Fibroblast of pulmonary artery (primary cell): ENCODE measurements at places on chromosomes 12 and 14.

DNA sequence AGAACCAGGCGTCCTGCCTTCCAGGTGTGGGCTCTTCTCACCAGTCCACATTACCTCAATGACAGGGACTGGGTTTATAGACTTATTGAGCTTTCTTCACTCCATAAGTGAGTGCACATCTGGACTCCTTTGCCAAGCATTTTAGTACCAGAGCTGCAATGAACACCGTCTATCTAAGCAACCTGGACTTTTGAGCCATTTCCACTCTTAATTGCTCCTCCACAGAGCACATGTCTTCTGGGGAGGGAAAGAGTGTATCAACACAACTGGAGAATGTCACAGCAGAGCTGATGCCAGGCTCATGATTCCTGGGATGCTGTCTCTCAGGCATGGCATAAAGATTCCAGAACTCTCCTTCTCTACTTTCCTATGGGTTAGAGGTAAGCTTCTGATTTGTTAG is 43.0 kb upstream of the BDKRB2 start:
- DNase-seq = no peak

DNA sequence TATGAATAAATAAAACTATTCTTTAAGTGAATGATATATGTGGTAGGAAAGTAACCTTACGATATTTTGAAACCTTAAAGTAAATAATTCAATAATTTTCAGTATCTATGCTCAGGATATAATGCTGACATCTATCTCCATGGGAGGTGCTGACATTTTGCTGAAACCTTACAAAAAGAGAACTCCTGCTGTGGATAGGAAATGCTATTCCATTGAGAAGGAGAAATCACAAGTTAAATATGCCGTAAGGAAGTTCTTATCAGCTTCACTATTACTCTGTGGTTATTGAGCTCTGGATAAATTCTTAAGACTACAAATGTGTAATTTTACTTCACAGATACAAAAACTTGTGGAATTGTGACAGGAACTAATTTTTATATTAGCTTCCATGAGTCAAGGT is 722.1 kb downstream of the TMTC2 start:
- DNase-seq = no peak

- DNase-seq = no peak
Observed at GRCh38 chr12:38961683-38962082, 56.3 kb upstream of the CPNE8 start.

GRCh38 chr14:81819344-81819743 is 285.7 kb upstream of the SEL1L start:
- no peak for DNase-seq

- peak; percentile 98 for DNase-seq
Observed at GRCh38 chr14:65412032-65412846, at the start of gene FUT8. TSS of gene FUT8 (plus strand) at chr14:65412730. CDS start at chr14:65561564, 148,834 bp downstream.

- no peak for DNase-seq
Observed at GRCh38 chr12:25101092-25101445, 93.9 kb downstream of the DNAI7 start.

DNA sequence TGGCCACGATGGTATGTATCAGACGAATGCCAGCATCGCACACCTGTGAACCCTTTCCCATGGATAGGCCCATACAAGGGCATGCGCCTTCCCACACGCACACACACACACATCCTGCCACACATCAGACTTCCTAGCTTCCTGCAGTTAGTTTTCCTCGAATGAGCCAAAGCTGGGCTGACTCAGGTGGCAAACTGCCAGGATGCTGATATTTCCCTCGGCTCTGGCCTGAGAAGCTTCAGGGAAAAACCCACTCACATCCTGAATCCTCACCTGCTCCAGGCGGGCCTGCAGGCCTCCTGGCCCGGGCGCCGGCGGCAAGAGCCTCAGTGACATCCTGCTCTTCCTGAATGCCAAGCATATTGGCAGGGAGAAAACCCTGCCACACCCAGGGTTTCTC is 22.4 kb downstream of the CALM1 start:
- DNase-seq = peak; percentile 98

- peak; percentile 75 for DNase-seq
Observed at GRCh38 chr12:1517007-1517406, 77.4 kb downstream of the FBXL14 start.

DNA sequence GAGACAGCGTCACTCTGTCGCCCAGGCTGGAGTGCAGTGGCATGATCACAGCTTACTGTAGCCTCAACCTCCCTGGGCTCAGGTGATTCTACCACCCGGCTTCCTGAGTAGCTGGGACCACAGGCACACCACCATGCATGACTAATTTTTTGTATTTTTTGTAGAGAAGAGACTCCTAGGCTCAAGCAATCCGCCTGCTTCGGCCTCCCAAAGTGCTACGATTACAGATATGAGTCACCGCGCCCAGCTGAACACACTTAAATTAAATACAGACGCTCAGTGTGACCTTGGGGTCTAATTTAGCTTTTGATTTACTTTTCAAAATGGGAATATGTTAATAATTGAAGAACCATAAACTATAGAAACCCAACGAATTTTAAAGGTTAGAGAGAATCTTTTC is 77.2 kb downstream of the C2CD5 start:
- no peak for DNase-seq

- DNase-seq = no peak
Observed at GRCh38 chr14:74962493-74962892, 7.1 kb upstream of the PGF start.

- DNase-seq = peak; percentile 56
Observed at GRCh38 chr12:87430444-87430843, 598.8 kb downstream of the C12orf50 start.

DNA sequence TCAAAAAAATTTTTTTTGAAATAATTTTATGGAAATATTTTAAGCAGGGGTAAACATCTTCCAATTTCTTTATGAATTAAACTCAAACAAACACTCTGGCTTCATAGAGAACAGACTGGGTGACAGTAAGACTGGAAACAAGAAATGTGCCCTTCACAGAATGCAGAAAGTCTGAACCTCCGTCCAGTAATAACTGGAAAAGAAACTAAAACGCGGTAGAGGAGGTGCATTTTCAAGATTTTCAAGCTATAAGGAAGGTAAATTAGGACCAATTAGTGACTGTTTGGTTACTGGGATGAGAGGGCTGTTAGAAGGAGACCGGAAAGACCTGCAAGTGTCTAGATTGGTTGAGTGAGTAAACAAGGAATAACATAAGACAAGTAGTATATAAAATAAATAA is 245.7 kb downstream of the CEP128 start:
- no peak for DNase-seq

GRCh38 chr12:90245391-90245790 is 536.8 kb upstream of the ATP2B1 start:
- DNase-seq = no peak

GRCh38 chr12:69052613-69053408 is 119.8 kb upstream of the CPM start:
- DNase-seq = peak; percentile 82

DNA sequence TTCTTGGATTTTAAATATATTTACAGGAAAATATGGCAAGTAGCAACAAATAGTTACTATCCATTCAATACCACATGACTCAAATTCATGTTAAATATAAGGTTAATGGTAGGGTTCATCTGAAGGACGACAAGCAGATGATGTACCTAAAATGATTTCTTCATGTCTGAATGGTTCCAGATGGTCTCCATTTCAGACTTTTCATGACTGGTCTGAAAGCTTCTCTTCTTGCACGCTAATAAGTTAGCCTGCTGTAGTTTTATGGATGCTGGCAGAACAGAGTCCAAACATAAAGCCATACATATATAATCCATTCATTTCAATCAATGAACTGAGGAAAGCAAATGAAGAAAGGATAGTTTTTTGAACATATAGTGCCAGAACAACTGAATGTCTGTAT is 257.0 kb upstream of the MGAT4C start:
- peak; percentile 15 for DNase-seq

- DNase-seq = peak; percentile 36
Observed at GRCh38 chr14:66401449-66402095, 84.6 kb upstream of the CCDC196 start.

DNA sequence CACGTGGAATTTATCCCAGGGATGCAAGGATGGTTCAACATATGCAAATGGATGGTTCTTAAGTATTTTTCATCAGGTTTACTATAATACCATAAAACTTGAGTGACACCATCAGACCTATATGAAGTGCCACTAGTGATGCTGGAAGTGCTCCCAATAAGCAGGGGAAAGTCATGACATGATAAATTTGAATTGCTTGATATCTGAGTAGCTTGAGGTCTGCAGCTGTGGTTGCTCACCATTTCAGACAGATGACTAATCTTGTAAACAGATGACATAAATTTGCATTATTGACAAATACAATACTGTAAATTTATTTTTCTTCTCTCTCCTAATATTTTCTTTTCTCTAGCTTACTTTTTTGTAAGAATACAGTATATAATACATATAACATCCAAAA is 13.7 kb upstream of the PRPF39 start:
- no peak for DNase-seq

DNA sequence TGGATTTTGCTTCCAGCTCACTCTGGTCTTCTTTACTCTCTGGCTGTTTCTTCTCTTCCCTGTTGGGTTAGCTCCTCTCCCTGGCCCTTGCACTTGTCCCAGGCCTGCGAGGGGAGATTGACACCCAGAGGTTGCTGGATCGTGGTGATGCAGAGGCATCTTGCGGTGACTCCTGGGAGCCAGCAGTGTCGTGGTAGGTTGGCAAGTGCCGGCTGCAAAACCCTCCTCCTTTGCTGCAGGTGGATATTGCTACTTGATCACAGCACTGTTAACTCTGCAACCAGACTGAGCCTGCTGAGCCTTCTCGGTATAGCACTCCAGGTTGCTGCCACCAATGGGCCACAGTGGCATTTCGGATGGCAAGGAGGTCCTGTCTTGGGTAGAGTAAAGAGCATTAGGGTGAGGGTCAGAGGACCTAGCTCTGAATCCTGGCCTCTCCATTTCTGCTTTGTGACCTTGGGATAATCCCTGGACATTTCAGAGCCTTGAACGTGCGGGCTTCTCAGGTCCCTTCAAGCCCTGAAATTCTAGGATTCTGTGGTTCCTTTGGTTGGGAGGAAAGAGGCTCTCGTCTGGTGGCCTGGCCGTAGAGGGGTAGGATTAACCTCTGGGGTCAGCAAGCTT is 87.4 kb downstream of the TSPAN9 start:
- DNase-seq = no peak

DNA sequence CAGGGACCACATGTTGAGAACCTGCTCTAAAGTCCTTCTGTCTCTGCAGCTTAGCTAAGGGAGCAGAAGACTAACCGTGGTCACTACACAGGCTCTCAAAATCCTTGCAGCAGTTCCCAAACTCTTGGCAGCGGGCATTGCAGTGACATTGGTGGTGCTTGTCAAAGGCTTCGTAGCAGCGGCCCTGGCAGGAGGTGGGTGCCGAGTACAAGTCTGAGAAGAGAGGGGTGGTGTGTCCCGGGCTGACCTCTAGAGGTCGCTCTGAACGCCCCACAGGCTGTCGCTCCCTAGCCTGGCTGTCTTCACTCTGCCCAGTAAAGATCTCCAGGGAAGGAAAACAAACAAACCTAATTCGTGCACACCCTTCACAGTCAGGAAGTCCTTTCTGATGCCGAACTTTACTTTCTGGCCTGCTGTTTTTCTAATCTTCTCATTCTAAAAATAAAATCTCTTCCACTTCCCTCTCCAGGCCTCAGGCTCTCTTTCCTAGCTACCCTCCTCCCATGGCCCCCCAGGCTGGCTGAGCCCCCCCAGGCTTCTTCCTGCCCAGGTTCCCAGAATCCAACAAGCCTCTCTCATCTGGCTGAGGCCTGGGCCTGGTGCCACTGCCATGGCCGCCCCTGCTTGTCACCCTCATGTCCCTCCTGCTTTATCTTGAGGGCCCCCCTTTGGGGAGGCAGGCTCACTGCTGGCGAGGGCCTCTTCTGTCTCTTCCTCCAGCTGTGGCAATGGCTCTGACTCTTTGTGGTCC is 7.7 kb downstream of the ENDOU start:
- DNase-seq = peak; percentile 93

- DNase-seq = peak; percentile 97
Observed at GRCh38 chr12:124369055-124369826, 74.3 kb downstream of the RFLNA start.

DNA sequence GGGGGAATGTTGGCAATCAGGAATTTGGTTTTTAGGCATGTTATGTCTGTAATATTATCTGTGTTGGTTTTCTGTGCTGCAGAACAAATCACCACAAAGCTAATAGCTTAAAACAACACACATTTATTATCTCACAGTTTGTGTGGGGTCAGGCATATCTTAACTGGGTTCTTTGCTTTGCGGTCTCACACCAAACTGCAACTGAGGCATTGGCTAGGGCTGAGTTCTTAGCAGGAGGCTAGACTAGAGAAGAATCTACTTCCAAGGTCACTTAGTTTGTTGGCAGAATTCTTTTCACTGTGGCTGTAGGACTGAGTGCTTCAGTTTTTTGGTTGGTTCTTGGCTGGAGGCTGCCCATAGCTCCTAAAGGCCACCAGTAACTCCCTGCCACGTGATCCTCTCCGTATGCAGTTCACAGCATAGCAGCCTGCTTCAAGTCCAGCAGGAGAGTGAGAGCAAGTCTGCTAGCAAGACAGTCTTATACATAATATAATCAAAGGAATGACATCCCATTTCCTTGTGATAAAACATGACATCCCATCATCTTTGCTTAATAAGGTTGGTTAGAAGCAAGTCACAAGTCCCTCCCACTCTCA is 21.6 kb downstream of the ATF1 start:
- DNase-seq = no peak

DNA sequence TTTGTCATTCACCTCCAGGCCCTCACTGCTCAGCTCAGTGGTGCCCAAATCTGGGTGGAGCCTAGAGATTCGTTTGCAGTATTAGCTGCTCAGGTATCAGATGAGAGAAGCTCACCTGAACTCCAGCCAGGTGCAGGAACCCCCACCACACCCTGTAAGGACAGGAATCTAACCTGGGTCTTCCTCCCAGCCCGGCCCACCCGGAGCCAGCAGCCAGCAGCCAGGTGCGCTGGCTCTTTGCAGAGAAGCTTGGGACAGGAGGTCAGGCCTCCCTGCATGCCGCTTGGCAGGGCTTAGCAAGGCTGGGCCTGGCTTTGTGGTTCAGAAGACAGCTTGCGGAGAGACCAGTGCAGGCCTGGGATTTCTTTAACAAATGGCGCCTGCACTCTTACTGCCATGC is 125.6 kb upstream of the MYL2 start:
- no peak for DNase-seq

GRCh38 chr12:24960222-24960855 is 11.4 kb upstream of the BCAT1 start:
- peak; percentile 71 for DNase-seq

GRCh38 chr14:100278702-100279101 is 27.5 kb downstream of the SLC25A29 start:
- DNase-seq = peak; percentile 78

DNA sequence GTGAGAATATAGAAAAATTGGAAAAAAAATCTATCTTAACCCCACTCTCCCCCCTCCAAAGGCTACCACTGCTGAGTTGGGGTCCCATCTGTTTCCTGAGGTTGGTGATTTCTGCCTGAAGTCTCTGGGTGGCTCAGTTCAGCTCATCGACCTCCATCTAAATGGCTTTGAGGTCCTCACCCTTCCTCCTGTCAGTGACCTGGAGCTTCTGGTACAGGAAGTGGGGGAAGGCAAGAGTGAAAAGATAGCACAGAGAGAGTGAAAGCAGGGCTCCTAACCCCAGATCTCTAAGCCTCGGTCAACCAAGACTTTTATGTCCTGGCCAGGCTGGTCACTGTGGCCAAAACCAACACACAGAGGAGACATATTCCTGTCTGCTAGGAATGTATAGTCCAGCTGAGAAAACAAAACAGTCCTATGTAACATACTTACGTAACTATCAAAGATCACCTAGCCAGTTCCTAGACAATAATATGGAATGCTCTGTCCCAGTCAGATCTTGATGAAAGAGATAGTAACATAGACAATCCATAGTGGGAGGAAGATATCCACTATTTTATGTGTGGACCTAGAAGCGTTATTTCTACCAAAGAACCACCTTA is 12.3 kb upstream of the KRT73 start:
- DNase-seq = no peak
